ENCODE measurements at places on chromosomes 1 and 21.

DNA sequence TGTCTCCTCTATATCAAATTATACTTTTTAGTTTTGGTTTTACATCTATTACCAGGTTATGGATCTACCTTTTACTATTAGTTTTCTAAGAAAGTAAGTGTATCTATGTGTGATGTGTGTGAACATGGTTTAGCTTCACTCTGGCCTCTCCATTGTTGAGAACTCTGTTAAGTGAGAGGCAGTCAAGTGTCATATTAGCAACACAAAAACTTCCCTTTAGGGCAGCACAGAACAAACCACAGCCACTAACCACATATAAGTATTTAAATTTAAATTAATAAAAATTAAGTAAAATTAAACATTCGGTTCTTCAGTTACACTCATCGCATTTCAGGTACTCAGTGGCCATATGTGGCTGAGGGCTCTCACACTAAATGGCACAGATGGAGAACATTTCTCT lies 96.6 kb downstream of the DPYD start:
- no peak for DNase-seq

GRCh38 chr1:65344171-65344814 lies 35.0 kb downstream of the DNAJC6 start:
- no peak for DNase-seq

DNA sequence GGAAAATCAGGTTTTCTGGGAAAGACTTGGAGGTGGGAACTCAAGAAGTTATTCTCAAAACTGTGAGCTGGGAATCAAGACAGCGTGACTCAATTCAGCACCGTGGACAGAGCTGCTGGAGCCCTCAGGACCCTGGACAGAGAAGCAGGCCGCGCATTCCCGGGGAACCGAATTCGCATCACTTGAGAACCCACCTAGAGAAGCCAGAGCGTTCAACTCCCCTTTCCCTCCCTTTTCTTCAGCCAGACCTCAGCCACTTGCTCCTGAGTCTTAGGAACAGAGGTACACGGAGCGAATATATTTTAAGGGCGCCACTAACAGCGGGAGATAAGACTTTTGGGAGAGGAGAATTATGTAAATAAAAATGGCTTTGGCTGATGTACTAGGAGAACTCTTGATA lies 2.0 kb upstream of the LIN28A start:
- DNase-seq = peak; percentile 75

DNA sequence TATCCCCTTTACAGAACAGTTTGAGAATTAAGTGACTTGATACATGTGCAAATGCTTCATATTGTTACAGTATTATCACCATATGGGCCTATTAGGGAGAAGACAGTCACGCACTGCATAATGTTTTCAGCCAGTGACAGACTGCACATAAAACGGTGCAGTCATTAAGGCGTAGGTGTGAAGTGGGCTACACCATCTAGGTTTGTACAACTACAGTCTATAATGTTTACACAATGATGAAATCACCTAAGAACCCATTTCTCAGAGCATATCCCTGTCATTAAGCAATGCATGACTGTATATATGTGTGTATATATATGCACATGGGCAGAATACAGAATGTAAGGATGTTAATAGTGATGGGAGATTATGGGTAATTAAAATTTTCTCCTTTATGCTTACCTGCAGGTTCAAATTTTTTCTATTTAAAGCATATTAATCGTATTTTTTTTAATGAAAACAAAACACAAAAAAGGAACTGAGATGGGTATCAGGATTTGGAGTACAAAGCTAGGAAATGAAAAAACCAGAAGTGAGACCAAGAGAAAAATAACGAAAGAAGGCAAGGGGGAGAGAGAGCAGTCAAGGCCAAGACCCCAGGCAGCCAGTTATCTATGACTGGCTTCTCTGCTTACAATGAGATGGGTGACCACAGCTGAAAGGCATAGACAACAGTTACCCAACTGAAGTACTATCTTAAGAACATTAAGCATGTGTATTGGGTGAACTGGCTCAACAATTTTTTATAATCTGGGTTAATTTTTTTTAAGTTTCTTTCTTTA lies 122.9 kb upstream of the DAB1 start:
- DNase-seq = no peak

- DNase-seq = peak; percentile 45
Measured at GRCh38 chr1:183205196-183205781, 19.2 kb downstream of the LAMC2 start.

- DNase-seq = peak; percentile 90
Measured at GRCh38 chr1:212432661-212433576, at the start of gene NENF. Gene NENF (plus strand): TSS chr1:212432920. CDS start chr1:212432944, 24 bp downstream.

DNA sequence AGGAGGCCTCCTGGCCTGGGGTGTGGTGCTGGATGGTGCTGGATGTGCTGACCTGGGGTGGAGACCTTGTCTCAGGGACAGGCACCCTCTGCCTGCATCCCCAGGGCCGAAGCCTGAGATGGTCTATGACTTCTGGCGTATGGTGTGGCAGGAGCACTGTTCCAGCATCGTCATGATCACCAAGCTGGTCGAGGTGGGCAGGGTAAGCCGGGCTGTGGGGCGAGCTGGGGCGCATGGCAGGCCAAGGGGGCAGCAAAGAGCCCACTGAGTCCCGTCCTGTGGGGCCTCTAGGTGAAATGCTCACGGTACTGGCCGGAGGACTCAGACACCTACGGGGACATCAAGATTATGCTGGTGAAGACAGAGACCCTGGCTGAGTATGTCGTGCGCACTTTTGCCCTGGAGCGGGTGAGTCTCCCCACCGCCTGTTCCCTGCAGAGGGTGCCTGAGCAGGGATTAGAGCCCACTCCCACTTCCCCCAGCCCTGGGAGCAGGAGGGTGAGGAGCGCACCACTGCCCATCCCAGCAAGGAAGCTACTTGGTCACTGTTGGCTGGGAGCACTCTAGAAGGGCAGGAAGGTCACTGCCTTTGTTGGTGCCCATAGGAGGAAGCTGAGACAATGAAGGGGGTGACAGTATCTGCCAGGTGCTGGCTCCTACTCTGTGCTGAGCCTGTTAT lies 75.2 kb downstream of the PTPRU start:
- no peak for DNase-seq

GRCh38 chr1:24642481-24643362 lies at the start of gene SRRM1:
Gene SRRM1 (plus strand): TSS chr1:24643302. CDS start chr1:24643327, 25 bp downstream.
- peak; percentile 99 for DNase-seq

DNA sequence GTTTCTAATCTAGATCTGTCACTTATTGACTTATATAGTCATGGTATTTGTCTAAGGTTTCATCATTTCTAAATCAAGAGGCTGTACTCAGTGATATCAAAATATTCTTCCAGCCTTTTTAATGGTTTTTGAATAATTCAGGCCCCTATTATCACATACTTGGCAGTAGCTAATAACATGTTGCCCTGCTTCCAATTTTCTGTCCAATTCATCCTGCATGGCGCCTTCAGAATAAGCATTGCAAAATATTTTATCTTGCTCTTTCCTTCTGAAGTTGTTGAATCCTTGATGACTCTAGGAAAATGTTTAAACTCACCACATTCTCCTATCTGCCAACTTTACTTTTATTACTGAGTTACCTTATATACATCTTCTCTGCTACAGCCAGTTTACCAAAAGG lies 517.2 kb upstream of the B3GALT2 start:
- no peak for DNase-seq

DNA sequence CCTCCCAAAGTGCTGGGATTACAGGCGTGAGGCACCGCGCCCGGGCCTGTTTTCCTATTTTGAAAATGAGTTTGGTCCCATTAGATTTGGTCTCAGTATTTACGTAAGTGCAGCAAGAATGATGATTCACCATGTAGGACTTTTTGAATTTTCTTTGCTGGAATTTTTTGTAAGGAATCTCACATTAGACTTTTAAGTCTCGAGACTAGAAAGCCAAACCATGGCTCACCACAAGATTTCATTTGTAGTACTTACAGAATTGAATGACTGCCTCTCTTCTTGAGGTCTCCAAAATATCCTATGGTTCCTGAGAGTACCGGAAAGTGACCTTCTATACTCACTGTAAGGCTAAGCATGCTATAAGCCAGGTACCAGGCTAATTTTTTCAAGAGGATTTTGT lies 325 bp downstream of the OR14A2 start:
- peak; percentile 38 for DNase-seq

DNA sequence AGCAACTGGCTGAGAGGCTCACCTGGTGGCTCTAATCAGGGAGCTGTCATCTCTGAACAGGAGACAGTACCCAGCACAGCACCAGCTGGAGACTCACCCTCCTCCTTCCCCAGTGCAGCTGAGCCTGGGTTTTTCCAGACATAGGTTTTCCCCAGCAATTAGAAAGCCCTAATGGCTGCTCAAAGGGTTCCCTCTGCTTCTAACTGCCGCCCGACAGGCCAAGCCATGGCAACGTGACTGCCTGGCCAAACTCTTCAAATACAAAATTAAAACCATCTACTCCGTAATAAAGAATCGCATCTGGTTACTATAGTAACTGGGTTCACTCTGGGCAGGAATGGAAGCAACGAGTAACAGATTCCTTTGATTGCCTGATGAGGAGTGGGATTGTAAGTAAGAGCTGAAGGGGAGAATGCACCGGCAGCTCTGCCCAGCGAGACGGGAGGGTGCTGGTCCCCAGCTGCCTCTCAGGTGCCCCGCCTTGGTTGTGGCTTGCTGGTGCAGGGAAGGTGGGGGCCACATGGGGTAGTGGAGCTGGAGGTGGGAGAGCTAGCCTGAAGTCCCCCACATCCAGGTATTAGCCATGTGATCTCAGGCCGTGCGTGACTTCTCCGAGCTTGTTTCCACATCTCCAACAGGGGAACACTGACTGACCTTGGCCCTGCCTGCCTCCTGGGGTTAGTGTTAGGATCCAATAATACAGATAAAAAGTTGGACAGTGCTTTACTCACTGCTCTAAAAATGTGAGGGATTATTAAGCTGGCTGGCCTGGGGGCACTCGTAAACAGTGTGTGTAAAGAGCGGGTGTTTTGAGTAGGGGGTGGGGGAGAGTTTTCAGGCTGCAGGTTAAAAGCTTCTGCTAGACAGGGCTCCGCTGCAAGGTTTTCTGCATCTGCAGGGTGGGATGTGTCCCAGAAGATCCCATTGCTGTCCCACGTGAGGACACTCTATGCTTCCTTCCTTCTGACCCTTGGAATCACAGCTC lies 94.2 kb downstream of the KCNN3 start:
- no peak for DNase-seq

GRCh38 chr1:247639381-247639981 lies 34.1 kb downstream of the OR2G3 start:
- peak; percentile 30 for DNase-seq

- no peak for DNase-seq
Measured at GRCh38 chr1:80384083-80384830, 1377.7 kb upstream of the ADGRL4 start.

- no peak for DNase-seq
Measured at GRCh38 chr1:206575894-206576737, 36.1 kb downstream of the EIF2D start.

DNA sequence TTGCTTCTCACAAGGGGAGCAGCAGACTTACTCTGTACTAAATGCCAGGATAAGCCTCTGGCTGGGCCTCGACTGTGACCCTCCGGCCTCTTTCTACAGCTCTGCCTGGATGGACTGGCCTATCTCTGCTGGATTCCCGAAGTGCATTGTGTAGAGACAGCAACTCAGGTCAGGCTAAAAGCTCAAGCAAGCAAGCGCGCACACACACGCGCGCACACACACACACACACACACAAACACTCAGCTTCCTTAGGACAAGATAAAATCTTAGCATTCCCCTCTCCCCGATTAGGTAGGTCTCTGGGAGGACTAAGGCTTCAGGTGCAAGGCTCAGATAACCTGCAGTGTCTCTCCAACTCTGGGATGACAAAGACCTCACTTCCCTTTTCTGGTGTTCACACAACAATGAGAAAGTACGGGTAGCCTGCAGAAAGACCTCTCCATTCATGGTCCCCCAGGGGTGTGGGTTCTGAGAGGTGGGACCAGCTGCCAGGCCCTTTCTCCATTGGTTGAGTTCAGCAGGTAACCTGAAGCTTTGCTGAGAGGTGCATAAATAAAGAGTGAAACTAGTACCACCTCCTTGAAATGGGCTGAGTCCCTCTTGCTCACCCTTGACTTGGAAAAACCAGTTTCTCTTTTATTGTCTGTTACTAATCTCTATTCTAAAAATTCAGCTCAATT lies 155.1 kb upstream of the CAMK1G start:
- DNase-seq = no peak

GRCh38 chr1:209652873-209653401 lies 712 bp upstream of the LAMB3 start:
- DNase-seq = peak; percentile 74

GRCh38 chr1:42158189-42158588 lies 5.0 kb downstream of the GUCA2B start:
- no peak for DNase-seq

DNA sequence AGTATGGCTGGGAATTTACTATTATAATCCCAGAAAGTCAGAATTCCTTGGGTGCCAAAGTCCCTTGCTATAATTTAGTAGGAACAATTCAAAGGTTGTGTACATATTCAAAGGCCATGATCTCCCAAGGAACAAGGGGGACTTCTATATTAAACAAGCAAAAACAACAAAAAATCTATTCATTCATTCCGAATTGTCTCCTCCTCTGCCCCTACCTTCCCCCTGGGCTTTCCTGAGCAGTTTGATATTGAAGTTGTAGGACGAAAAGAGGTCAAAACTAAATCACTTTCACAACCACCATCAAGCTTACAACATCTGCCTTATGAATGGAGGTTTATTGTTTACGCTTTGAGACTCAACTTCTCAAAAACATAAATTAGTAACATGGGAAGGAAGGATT lies 35.3 kb upstream of the SOD1 start:
- DNase-seq = no peak

DNA sequence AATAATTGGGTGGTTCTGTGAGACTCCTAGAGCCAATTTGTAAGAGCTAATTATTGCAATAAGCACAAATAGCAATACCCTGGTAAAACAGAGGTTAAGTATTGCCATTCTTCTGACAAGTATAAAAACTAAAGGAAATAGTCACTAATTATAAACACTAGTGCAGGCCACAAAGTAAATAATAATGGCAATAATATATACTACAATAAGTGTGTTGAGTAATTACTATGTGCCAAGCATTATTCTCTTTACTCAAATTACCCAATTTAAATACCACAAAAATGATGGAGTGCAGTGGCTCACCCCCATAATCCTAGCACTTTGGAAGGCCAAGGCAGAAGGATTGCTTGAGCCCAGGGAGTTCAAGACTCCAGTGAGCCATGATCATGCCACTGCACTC lies 15.3 kb downstream of the ZMYM6 start:
- DNase-seq = no peak

DNA sequence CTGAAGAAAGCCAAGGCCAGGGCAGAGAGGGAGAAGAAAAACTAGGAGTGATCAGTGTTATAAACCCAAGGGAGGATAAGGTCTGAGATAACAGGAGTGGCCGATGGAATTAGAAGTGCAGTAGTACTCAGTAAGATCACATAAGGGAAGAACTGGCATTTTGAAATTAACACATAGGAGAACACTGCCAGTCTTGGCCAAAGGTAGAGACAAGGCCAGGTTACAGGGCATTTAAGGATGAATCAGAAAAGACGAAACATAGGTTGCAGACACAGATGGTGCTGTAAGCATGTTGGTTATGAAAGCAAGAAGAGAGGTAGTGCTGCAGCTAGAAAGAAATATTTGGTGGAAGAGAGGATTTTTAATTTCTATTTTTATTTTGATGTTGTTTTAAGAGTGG lies 278.9 kb upstream of the SNX7 start:
- no peak for DNase-seq

GRCh38 chr1:78102082-78102481 lies 56.3 kb downstream of the GIPC2 start:
- DNase-seq = peak; percentile 92
